ENCODE measurements at places on chromosomes 13 and 19.

- no peak overlapping the region for H3K4me3 ChIP-seq
- no peaks in the 10 kb centered on the region for H3K36me3 ChIP-seq
- H3K27ac ChIP-seq: no peak overlapping the region
- DNase-seq: no peak
- H3K27me3 ChIP-seq: no peaks in the 10 kb centered on the region
These were observed 479.2 kb upstream of the NBEA start for GRCh38 chr13:34462843-34463242.

DNA sequence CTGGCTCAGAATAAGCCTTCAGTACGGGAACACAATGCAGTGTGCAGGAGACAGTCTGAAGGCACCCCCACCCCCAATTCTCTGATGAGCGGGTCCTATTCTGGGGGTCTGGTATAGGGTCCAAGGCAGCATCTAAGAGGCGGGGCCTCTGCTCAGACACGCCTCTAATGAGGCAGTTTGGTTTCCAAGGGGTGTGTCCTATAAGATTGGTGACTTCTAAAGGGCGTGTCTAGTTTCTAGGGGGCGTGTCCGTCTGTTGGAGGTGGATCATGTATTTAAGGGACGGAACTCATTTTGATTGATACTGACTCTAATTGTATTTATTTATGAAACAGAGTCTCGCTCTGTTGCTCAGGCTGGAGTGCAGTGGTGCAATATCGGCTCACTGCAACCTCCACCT is 8.7 kb downstream of the FIZ1 start:
- peaks cover 11% of the 10 kb centered on the region for H3K36me3 ChIP-seq
- H3K4me1 ChIP-seq: peaks cover 12% of the 10 kb centered on the region
- DNase-seq: peak; percentile 80
- no peak overlapping the region for H3K4me3 ChIP-seq

DNA sequence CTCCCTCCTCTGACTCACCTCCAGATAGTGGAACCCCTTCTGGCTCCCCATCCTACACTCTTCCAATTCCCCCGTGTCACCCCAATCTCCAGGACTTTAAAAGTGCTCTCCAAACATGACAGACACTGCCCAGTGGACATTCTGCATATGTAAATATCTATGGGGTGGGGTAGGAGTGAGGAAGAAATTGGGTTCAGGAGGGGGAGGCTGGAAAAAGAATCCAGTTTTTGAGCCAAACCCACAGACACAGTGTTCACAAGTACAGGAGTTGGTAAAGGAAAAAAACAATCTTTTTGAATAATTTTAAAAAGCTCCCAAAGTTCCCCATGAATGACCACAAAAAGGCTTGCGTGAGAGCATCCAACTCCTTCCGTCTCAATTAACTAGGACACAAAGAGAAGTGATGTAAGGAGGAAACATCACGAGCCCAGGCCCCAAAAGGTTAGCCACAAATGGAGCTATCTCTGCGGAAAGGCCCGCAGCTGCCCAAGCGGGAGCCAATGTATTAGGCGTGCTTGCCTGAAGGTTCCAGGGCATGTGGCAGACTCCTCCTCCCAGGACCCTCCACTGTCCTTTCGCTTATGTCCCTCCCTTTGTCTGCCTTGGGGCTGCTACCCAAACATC is 18.0 kb downstream of the ZC3H4 start:
- no peak overlapping the region for H3K4me3 ChIP-seq

DNA sequence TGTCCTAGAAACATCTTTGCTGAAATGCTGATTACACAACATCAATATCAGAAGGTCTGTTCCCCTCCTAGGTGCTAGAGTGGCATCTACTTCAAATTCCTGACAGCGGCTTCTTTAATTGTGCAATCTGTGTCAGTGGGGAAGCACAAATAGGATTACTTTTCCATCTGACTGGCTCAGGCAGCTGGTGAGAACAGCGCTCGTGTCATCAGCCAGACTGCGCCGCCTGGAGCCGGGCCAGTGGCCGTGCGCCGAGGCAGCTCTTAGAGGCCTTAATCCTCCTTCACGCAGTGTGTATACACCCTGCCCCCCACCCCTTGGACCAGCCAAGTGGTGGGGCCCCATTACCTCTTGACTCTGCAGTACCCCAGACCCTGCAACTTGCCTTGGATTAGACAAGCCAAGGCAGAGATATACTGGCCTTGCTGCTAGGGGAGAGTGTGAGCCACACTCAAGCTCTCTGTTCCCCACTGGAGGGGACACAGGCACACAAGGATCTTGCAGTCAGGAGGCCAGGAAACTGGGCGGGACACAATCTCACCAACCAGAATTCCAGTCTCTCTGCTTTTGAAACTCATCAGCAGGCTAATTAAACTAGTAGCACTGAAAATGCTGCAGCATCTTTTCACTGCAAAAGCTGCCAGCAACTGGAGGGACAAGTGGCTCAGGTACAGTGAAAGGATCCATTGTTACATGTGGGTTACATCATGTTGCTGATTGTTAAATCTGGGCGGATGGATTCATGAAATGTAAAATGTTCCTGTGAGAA is 48.9 kb upstream of the EPHX3 start:
- peaks cover 59% of the 10 kb centered on the region for H3K4me1 ChIP-seq
- H3K4me3 ChIP-seq: no peak overlapping the region
- H3K36me3 ChIP-seq: no peaks in the 10 kb centered on the region
- no peaks in the 10 kb centered on the region for H3K27me3 ChIP-seq
- DNase-seq: peak; percentile 90
- H3K27ac ChIP-seq: peak overlapping the region; percentile 38

DNA sequence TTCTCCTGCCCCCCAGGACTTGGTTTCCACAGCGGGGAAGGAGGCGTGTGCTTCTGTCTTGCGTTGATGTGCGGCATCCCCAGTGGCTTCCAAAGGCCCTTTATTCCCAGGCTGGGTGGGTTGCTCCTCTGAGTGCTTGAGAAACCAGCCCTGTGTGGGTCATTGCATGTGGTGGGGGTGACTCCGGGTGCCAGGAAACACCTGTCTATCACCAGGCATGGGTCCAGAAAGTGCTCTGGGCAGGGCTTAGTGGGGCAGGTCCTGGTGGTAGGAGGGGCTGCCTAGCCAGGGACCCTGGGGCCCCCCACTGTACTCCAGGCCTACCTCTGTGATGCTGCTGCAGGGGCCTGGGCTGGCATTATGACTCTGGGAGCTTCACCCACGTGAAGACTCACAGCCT is 9.6 kb downstream of the DDA1 start:
- H3K36me3 ChIP-seq: peaks cover 28% of the 10 kb centered on the region
- no peak overlapping the region for H3K4me3 ChIP-seq
- peak; percentile 81 for DNase-seq
- H3K27ac ChIP-seq: no peak overlapping the region

- DNase-seq: no peak
- no peaks in the 10 kb centered on the region for H3K27me3 ChIP-seq
- no peak overlapping the region for H3K4me3 ChIP-seq
- H3K36me3 ChIP-seq: no peaks in the 10 kb centered on the region
- H3K27ac ChIP-seq: no peak overlapping the region
- H3K4me1 ChIP-seq: no peaks in the 10 kb centered on the region
These were observed 335.4 kb upstream of the PCDH20 start for GRCh38 chr13:61751039-61751438.

GRCh38 chr19:28184997-28185396 is 1028.0 kb downstream of the UQCRFS1 start:
- no peaks in the 10 kb centered on the region for H3K36me3 ChIP-seq
- H3K27me3 ChIP-seq: no peaks in the 10 kb centered on the region
- no peak for DNase-seq
- no peak overlapping the region for H3K4me3 ChIP-seq
- H3K4me1 ChIP-seq: no peaks in the 10 kb centered on the region

DNA sequence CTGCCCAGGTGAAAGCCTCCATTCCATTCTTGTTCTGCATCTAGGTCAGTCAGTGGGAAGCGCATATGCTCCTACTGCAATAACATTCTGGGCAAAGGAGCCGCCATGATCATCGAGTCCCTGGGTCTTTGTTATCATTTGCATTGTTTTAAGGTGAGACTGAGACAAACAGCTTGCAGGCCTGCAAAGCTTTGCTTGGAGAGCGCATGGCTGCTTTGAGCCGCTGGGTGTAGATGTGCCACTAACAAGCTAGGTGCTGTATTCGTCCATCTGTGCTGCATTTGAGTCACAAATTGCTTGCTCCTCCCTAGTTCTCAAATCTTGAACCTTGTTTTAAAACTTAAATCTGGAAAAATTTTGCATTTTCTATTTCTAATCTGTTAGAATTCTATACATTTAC is 219.1 kb downstream of the LMO7 start:
- H3K4me1 ChIP-seq: no peaks in the 10 kb centered on the region
- H3K4me3 ChIP-seq: no peak overlapping the region
- no peak overlapping the region for H3K27ac ChIP-seq
- peaks cover 95% of the 10 kb centered on the region for H3K36me3 ChIP-seq

DNA sequence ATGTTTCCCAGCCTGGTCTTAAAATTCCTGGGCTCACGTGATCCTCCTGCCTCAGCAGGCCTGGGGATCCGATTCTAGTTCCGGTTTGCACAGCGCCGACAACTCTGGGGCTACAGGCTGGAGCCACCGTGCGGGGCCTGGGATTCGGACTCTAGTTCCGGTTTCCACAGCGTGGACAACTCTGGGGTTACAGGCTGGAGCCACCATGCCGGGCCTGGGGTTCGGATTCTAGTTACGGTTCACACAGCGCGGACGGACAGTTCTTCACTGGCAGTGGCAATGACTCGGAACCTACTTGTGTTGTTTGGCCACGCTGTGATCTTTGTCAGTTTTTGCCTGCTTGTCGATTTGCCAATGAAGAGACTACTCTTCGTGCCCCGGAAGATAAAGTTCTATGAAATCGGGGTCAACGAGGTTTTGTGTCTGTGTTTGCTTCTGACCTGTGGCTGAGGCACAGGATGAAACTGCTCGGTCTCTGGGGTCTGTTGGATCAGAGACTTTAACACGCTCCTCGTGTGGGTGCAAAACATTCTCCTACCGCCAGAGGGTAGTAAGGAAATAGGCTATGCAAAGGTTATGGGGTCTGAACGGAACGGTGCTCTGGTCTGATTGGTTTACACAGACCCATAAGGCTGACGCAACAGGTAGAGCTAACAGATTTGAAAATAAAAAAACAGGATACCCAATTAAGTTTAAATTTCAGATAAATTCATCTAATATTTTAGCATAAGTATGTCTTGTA is 12.1 kb upstream of the ZSCAN1 start:
- DNase-seq: peak; percentile 81
- H3K36me3 ChIP-seq: no peaks in the 10 kb centered on the region
- H3K4me3 ChIP-seq: no peak overlapping the region
- H3K4me1 ChIP-seq: no peaks in the 10 kb centered on the region

- no peaks in the 10 kb centered on the region for H3K36me3 ChIP-seq
- peaks cover 34% of the 10 kb centered on the region for H3K4me1 ChIP-seq
- DNase-seq: peak; percentile 81
- peak overlapping the region; percentile 86 for H3K4me3 ChIP-seq
- H3K27ac ChIP-seq: no peak overlapping the region
These were observed 546 bp downstream of the TBC1D4 start for GRCh38 chr13:75481176-75482069.

DNA sequence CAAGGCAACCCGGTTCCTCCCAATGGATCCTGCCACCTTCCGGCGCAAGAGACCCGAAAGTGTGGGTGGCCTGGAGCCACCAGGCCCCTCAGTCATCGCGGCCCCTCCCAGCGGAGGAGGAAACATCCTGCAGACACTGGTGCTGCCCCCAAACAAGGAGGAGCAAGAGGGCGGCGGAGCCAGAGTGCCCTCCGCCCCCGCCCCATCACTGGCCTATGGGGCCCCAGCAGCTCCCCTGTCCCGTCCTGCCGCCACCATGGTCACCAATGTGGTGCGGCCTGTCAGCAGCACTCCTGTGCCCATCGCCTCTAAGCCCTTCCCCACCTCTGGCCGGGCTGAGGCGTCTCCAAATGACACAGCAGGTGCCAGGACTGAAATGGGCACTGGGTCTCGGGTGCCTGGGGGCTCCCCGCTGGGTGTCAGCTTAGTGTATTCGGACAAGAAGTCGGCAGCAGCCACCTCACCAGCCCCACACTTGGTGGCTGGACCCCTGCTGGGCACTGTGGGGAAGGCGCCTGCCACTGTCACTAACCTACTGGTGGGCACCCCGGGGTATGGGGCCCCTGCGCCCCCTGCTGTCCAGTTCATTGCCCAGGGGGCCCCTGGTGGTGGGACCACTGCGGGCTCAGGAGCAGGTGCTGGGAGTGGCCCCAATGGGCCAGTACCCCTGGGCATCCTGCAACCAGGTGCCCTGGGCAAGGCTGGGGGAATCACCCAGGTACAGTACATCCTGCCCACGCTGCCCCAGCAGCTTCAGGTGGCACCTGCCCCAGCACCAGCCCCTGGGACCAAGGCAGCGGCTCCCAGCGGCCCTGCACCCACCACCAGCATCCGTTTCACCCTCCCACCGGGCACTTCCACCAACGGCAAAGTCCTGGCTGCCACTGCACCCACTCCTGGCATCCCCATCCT is 11.2 kb upstream of the PRR19 start:
- H3K36me3 ChIP-seq: peaks cover 73% of the 10 kb centered on the region
- H3K27ac ChIP-seq: no peak overlapping the region
- DNase-seq: peak; percentile 97

GRCh38 chr13:62434081-62434480 is 1018.4 kb upstream of the PCDH20 start:
- H3K27ac ChIP-seq: no peak overlapping the region
- H3K36me3 ChIP-seq: no peaks in the 10 kb centered on the region
- no peak for DNase-seq
- H3K4me1 ChIP-seq: no peaks in the 10 kb centered on the region

- H3K27me3 ChIP-seq: peaks cover 58% of the 10 kb centered on the region
- peak overlapping the region; percentile 7 for H3K4me3 ChIP-seq
- H3K4me1 ChIP-seq: no peaks in the 10 kb centered on the region
These were observed 1.1 kb downstream of the SHISA2 start for GRCh38 chr13:26050568-26051230.

DNA sequence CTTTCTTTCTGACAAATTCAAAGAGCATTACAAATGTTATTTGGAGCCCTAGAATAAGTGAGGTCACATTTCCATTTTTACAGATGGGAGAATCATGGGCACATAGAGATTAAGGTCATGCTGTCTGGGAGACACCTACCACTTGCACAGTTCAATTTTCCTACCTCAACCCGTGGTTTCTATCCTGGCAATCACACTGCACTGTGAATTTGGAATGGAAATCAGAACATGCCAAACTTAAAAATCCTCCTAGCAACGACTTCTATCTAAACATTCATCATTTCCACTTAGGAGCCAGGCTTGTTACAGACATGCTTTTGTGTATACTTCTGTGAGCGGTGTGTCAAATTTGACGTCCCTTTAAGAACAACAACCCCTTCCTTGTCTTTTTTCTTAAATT is 251.5 kb downstream of the DNAJC15 start:
- DNase-seq: no peak
- H3K36me3 ChIP-seq: no peaks in the 10 kb centered on the region
- H3K4me3 ChIP-seq: no peak overlapping the region
- H3K27me3 ChIP-seq: no peaks in the 10 kb centered on the region
